Activated T-cell treated with anti-CD3 and anti-CD28 coated beads, Interleukin-2, amount 50 U/mL, for 4 hours (primary cell): ENCODE measurements at places on chromosomes 4 and X.

DNA sequence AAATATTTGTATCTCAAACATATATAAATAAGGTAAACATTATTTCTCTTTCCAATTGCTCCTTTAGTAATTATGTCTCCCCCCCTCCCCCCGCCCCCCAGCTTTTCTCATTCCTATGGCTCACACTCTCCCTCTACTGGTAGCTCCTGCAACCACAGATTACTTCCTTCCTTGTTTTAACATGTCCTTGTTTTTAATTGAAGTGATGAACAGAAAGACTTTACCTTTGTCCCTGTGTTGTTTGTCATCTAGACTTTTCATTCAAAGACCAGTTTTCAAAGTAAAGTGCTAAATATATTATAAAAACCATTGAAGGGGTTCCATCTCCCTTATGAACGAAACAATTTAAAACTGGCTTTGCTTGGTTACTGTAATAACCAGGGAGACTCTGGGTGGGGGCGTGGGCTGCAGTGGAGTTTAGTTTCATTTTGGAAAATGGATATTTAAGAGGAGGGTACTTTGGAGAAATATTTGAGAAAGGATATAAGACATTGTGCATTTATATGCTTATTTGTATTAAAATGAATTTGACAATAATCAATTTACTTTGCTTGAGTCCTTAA is 352.9 kb downstream of the RAPGEF2 start:
- no peak for DNase-seq

GRCh38 chr4:3122081-3122563 is 47.6 kb downstream of the HTT start:
- DNase-seq, result no peak

- DNase-seq, result no peak
These were observed 460.8 kb downstream of the SLITRK2 start for GRCh38 chrX:146278381-146278780.

DNA sequence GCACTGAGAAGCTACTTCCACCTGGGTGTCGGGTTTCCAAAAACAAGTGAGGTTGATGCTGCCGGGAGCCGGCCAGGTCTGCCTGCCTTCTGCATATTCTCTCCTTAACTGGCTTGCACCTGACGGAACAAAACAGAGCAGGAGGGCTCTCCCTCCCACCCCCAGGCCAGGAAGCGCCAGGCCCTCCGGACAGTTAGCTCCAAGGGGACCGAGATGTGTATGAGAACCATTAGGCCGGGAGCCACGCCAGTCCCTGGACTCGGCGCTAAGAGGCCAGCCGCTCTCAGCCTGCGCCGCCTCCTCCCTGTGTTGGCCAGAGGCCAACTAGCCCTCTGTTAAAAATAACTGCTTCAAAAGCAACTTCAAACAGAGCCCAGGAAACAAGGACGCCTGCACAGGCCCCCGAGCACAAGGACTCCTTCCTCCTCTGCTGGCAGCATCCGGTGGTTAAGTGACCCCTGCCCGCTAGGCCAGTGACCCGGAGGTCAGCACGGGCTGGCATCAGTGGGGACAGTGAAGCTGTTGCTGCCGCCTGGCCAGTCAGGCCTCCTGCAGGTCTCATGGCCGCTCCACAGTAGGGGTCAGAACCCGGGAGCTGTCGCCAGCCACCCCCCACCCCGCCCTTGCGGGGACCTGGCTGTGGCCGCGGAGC is 107.9 kb downstream of the ABLIM2 start:
- no peak for DNase-seq

DNA sequence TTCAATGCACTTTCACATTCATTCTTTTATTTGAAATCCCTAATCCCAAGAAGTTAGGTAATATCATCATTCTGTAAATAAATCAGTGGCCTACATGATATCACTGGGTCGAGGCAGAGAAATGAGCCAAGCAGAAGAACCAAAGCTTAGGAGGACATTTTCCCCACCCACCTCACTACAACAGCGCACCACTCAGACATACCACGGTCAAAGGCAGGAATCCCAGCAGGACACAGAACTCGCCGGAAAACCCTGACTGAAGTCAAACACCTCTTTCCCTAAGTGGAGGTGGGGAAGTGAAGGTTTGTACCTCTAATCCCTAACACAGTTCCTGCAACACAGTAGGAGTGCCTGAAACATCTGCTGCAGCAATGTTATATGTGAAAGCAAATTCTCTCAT is 21.5 kb downstream of the RELL1 start:
- DNase-seq, result no peak

DNA sequence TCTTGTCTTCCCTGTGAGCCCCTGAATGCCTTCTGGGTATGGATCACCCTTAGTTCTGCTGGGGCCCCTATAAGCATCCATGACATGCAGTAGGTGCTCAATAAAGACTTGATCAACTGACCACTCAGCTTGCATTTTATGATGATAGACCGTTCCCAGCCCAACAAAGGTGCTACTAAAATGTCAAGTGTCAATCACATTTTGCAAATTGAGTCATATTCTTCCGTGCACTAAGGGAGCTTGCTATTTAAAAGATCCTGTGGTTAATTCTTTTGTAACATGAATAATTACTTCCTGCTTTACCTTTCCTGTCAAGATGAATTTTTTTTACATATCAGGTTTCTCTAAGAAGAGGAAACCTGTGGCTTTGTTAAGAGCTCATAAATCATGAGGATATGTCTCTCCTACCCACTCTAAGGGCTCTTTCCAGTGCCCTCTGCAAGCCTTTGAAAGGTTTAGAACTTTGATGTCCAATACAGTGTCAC is 47.6 kb downstream of the SH3KBP1 start:
- DNase-seq, result no peak

GRCh38 chr4:101941816-101942358 is 151.4 kb downstream of the BANK1 start:
- DNase-seq, result no peak

DNA sequence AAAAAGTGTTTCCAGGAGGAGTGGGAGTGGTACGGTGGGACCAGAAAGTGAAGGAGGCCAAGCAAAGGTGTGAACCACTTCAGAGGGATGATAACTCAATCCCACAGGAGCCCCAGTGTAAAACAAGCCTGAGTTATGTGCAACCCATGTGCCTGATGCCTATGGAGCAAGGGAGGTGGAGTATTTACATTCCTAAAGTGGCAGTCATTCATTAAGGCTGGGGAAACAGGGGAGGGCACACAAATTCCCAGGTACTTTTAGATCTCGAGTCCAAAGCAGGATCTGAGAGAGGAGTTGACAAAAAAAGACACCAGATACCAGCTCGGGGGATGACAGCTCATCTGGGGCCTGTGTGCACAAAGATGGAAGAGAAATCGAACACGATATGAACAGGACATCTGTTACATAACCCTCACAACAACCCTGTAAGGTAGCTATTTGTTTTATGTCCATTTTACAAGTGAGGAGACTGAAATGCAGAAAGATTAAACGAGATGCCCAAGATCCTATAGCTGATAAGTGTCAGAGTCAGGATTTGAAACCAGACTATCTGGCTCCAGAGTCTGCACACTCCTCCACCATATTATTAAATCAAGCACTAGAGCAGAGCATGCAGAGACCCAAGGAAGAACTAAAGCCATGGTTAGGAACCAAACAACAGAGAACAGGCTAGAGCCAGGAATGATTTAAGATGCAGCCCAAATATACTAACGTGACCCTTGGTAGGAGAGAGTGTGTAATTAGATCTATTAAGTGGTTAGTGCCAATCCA is 91.9 kb upstream of the MAPK10 start:
- no peak for DNase-seq

DNA sequence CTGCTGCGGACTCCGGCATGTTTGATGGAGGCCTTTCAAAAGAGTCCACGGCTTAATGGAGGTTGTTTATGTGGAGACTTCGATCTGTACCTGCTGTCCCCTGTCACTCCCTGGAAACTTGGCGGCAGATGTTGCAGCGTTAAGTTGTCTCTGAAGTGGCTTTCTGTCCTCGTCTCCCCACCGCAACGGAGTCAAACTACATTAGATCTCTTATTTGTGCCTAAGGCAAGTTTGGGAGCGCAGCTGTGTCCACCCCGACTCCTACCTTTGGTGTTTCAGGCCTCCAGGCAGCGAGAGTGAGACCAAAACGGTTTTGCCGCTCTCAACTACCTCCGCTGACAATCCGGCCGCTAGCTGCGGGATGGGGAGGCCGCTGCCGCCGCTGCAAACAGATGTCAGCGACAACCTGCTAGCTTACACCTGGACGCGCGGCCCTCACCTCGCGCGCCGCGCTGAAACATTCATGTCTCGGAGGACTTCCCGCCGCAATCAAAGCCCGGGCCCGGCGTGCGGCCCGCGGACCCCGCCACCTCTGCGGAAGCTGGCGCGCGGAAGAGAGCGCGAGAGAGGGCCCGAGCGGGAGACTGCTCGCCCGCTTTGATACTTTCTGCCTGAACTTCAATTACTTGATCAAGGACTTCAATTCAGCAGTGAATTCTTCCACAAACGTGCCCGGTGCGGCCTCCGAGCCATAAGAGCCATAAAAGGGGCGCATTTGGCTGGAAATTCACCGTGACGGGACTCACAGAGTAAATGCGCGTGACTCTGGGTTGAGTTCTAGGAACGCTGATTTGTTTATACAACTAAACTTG is 108.4 kb downstream of the ANTXR2 start:
- no peak for DNase-seq

- no peak for DNase-seq
These were observed 8.7 kb upstream of the ADH1B start for GRCh38 chr4:99329876-99330275.

DNA sequence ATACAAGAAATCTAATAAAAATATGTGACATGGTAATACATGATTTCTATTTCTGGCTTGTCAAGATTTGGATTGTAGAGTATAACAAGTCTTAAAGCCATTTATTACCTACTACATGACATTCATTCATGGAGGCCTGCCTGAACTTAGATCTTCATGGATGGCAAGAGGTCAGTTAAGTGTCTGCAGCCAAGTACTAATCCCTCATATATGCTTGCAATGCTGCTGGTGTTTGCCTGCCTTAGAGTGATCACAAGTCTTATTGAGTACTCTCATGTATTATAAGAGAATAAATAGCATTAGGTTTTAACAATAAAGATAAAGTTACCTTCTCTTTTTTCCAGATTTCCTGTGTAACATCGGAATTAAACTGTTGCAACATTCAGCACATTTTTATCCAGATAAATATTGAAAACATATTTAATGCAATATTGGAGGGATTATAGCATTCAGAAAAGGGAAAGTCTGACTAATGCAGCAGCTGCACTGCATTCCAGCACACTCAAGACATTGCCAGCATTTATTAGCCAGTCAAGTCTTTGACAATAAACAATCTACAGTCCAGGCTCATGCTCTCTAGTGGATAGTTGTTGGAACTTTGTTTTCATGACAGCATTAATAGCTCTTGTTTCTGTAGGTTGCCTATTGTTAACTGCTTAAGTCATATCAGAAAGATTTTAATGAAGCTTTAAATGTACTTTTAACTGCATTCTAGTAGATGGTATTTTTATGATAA is 737.1 kb downstream of the FAT4 start:
- no peak for DNase-seq

- no peak for DNase-seq
These were observed 172.2 kb upstream of the ADGRL3 start for GRCh38 chr4:61027939-61028338.

DNA sequence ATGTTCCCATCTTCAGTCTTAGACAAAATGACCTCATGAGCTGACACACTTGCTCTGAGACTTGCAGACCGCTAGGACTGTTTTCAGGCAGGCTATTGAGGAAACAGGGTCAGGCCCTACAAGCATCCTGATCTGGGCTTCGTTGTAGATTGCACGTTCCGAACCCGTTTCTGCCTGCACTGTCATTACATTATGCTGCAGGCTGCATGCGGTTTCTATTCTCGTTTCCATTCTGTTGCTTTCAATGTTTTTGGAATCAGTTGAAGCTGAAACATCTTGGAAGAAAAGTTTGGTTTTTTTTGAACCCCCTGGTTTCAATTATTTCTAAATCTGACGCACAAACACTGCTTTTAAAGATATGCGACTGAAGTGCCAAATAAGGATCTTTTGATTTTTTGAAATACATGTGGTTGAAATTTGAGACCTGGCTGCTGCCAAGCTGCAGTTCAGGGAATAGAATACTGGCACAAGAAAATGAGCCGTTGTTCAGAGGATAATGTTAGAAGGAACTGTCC is 716.1 kb upstream of the INTU start:
- no peak for DNase-seq

DNA sequence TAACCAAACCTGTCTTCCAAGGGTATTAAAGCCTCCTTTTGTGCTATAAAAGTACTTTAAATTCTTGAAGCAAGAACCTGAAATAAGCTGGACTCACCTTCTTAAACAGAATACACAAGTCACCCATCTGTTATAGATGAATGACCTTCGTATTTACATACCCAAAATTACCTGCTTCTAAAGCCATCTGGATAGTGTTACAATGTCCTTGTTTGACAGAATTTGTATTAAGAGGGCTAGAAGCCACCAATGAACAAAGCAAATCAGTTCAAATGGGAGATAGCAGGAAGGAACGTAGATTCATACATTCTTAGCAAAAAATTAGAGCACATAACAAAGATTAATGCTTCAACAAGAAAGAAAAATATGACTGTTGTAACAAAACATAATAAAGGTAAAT is 33.7 kb upstream of the CCSER1 start:
- no peak for DNase-seq

- DNase-seq, result no peak
These were observed 62.6 kb upstream of the TEX13D start for GRCh38 chrX:124269881-124270280.

- no peak for DNase-seq
These were observed 65.1 kb downstream of the PPP3CA start for GRCh38 chr4:101282076-101282844.

- DNase-seq, result no peak
These were observed 12.6 kb downstream of the SRD5A3 start for GRCh38 chr4:55358668-55359067.

- DNase-seq, result no peak
These were observed 61.2 kb downstream of the TMEM150C start for GRCh38 chr4:82500435-82501153.
